Daoy (cell line): ENCODE measurements at places on chromosomes 3 and 15. TPM values are rescaled to one million over a fixed set of nuclear protein-coding genes. Genes with fewer than 3 reads are reported as not detected.

Gene CFAP44
- total RNA-seq: 4.9 TPM in 2 replicates

Gene CXCR6
- total RNA-seq: not detected in 2 replicates

DNA sequence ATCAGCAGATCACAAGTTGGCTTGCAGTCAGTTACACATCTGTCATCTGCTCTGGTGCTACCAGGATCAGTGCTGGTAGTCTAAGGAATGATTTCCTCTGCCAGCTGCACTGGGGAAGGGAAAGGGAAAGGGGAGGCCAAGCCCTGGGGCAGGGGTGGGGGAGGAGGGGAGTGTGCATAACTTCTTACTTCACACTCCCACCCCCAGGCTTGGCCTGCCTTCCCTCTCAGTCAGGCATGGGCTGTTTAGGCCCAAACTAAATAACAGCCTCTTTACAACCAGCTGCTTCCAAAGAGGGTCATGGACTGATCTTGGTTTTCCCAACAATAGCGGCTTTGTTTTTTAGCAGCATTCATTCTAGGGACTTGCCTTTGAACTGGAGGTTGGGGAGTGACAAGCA, 86.1 kb upstream of the PSMD6 start:
- DNase-seq: no peak

GRCh38 chr3:15563190-15563589, 38.2 kb downstream of the HACL1 start:
- no peak for DNase-seq

- DNase-seq: no peak
Measured at GRCh38 chr3:180180795-180181194, 144.1 kb upstream of the PEX5L start.

DNA sequence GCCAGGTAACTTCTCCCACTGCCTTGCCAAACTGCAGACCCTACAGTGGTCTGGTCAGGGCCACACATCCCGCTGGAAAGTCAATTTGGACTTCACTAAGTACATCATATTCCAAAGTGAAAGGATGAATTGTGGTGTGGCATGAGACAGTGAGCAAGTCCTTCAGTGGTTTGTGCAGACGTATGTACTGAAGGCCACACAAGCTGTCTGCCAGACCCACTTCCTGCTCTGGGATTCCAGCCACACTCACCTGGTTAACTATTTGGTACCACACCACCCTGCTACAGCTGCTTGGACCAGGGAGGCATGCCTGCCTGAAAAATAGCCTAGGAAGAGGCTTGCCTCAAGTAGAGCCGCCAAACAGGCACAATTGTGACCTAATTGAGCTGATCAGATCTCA, 94.1 kb upstream of the STRIT1 start:
- no peak for DNase-seq

GRCh38 chr15:51720201-51720995, 17.1 kb downstream of the LYSMD2 start:
- no peak for DNase-seq
